GM10248 (cell line): ENCODE measurements at places on chromosomes 16 and 17.

- peak; percentile 18 for DNase-seq
These were observed 308.9 kb upstream of the DYNLRB2 start for GRCh38 chr16:80231888-80232287.

DNA sequence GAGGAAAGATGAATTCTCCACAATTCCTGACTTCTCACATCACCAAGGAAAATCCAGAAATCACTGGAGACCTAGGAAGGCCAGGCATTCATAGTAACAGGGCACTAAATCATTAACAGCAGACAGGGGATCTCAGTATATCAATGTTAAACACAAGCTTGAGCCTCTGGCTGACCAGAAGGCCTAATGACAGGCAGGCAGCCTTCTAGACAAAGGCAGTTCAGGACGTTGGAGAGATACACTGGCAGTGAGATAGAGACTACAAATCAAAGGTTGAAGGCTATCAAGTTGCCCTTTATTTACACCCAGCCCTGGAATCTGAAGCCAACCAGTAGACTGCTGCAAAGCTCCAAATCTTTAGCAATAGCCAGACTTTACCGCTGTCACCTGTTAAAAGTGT is 422.8 kb upstream of the CCL2 start:
- no peak for DNase-seq

DNA sequence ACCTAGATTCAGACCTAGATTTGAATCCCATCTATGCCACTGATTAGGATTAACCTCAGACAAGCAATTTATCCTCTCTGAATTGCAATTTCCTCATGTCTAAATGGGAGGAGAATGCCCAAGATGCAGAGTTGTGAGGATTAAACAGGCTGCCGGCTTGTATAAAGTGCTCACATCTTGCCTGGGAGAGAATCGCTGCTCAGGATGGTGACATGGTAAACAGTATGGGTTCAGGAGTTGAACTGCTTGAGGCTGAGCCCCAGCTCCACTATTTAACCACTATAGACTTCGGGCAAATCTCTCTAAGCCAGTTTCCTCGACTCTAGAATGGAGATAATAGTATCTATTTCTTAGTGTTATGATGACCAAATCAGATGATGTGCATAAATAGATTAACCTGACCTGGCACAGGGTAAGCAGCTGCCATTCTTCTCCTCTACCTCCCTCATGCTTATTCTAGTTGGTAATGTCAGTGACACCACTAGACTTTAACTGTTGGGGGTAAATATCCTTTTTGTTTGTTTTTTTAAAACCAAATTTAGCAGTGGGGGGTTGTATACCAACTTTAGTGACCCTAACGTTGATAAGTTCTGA is 732 bp upstream of the RPL27 start:
- no peak for DNase-seq

GRCh38 chr17:80359422-80360110 is 55.4 kb upstream of the ENDOV start:
- no peak for DNase-seq

- DNase-seq: no peak
These were observed 16.4 kb downstream of the CDK5RAP3 start for GRCh38 chr17:47987240-47987835.

GRCh38 chr17:38598536-38598935 is 7.2 kb downstream of the SRCIN1 start:
- DNase-seq: peak; percentile 58

DNA sequence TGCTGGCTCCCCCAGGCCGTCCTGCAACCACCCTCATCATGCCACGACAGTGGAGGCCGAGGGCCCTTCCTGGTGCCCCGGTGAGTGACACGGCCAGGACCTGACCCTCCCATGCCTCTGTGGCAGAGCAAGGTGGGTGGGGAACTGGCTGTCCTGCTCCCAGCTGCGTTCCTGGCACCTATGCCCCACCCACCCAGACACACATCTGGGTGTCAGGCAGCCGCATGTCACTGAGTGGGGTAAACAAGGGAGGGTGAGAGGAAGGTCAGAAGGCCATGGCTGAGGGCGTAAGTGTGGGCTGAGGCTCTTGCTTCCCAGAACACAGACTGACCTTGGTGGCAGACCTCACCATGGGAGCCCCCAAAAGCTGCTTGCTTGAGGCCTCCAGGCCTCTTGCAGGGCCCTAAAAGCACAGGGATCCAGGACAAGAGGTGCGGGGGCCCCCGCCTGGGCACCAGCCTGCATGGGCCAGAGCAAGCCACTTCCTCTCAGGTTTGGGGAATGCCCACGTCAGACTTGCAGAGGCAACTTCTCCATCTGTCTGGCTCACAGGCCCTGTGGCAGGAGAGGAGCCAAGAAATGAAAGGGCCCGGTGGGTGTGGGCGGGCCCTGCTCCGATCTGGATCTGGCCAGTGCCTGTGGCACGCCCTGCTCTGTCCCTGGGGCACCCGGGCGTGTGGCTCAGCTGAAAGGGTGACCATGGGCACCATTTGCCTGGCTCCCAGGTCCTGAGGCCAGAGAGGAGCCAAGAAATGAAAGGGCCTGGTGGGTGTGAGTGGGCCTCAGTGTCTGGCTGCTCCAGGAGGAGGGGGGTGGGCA is 3.9 kb upstream of the CCDC57 start:
- peak; percentile 61 for DNase-seq

GRCh38 chr16:68902003-68902968 is 59.0 kb downstream of the TANGO6 start:
- DNase-seq: peak; percentile 29

DNA sequence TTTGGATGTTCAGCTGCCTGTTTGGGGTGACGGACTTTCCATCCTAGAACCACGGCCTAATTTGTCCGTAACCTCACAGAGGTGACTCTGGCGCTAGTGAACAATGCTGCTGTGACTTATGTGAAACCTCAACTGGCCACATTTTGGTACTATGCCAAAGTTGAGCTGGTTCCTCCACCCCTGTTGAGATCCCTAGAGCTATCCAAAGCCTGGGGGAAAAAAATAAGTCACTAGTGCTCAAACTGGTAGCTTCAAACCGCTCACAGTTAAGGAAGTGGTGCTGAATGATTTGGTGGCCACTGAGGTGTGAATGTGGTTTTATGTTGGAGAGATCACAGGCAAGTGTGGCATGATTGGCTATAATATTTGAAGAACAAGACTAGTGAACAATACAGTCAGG is 11.3 kb upstream of the TUBG2 start:
- no peak for DNase-seq

DNA sequence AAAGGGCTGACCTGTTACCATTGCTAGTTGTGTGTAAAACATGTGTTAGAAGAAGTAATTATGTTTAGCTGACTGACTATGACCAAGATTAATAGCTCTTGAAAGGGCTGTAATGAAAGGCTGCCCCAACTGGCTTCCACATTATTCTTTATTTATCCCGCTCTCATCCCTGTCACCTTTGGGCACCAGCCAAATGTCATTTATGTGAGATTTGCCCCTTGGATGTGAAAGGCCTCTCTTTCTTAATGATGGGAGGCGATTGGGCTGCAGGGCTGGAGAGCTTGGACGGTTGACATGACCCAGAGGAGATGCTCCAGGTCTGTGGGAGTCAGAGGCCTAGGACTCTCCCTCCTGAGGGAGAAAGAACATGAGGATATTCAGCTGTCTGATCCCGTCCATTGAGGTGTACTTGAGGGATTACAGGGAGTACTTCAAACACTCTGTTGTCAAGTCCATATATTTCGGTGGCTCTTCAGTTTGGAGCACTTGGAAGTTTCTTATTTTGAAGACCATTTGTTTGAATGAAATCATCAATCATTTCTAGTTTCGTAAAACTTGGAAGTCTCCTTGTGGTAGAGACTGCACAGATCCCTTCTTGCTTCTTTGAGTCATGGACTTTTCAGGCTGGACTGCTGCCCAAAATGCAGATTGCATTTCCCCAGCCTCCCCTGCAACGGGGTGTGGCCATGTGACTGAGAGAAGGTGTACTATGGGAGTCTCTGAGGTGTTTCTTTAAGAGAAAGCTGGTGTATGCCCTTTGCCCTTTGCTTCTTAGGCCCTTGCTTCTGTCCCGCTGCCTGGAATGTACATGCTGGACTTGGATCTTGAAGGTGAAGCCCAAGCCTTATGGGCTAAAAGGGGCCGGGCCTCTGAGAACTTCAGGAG is 51.3 kb downstream of the FTO start:
- DNase-seq: no peak

DNA sequence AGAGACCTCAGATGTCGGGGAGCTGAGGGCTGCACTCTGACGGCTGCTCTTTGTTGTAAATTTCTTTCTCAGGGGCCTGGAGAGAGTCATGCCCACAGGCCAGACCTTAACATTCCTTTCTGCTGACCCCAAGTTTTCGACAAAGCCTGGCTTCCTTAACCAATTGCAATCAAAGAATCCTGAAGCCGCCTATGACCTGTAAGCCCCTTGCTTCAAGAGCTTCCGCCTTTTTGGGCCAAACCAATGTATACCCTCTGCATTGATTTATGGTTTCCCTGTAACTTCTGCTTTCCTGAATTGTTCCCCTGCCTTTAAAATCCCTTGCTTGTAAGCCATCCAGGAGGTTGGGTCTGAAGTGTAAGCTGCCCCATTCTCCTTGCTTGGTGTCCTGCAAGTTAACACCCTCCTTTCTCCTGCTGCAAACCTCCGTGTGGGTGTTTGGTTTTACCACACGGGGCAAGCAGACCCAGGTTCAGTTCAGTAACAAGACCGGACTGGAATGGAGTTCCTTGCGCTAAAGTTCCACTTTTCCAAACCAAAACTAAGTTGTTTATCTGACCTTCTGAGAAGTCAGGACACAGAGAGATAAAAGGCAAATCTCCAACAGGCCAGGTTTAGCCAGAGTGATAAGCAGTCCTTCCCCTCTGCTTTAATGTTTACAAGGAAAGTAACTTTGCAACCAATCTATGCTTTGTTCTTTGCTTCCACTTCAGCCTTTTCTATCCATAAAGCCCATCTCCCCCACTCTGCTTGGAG is 141.6 kb downstream of the KCNJ12 start:
- DNase-seq: no peak

- peak; percentile 81 for DNase-seq
These were observed 300.6 kb downstream of the SOX9 start for GRCh38 chr17:72421128-72422092.

DNA sequence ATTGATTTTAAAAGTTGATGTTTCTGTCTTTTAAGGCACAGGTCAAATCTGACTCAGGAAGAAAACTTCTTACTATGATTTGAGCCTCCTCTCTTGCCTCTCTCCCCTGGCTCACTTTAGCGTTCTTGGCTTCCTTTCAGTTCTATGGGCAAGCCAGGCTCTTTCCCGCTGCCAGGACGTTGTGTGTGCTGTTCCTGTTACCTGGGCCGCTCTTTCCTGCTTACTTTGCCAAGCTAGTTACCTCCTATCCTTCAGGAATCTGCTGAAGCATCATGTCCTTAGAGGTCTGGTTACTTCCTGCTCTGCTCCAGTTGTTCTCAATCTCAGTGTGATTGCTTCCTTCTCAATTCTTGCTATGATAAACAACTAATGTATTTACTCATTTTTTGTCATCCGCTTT is 1108.5 kb upstream of the EEF2KMT start:
- DNase-seq: no peak

DNA sequence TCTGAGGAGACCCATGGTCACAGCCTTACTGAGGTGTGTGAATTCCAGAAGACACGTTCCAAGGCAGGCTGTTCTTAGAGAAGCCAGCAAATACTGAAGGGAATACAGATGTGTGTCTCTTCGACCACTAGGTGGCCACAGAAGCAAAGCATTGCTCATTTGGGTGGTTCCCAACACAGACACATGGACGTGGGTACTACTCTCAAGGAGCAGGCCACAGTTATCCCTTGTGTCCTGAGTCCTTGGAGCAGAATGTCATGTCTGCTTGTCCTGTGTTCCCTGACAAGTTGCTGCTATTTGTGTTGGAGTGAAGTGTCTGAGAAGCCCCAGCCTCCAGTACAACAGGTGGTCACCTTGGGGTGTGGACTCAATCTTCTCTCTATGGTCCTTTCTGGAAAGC is 30.3 kb downstream of the HMOX2 start:
- peak; percentile 79 for DNase-seq

DNA sequence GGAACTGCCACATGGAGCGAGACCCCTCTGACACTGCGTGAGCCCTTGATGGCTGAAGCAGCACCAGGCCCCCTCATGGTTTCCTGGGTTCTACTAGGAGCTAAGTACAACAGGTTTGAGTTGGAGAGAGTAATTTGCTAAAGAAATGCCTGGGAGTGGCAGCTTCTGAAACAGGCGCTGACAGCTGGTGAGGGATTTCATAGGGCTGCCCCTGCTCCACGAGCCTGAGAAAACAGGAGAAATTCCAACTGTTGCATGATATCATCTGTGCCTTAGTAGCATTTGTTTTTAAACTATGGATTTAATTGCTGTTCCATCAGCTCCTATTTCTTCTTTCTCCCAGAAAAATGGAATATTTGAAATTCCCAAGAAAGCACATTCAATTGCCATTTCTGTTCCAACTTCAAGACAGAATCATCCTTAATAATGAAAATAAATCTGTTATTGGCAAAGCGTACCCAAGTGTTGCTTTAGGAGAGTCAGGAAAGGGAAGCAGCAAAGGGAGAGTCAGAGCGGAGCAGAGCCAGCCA is 78.8 kb upstream of the ANKFN1 start:
- DNase-seq: no peak

DNA sequence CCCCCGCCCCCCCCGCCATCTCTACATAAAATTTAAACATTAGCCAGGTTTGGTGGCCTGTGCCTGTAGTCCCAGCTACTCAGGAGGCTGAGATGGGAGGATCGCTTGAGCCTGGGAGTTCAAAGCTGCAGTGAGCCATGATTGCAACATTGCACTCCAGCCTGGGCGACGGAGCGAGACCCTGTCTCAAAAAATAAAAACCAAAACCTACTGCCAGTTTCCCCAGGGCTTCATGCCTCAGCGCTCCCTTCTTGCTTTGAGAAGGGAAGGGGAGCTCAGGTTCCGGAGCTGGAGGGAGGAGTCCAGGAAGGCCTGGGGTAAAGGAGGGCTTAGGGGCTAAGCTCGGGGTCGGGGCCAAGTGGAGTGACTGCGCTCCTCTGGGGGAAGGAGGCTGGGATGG is 20.5 kb downstream of the PLCD3 start:
- DNase-seq: no peak

GRCh38 chr16:70685061-70685937 is 554 bp downstream of the MTSS2 start:
- no peak for DNase-seq

DNA sequence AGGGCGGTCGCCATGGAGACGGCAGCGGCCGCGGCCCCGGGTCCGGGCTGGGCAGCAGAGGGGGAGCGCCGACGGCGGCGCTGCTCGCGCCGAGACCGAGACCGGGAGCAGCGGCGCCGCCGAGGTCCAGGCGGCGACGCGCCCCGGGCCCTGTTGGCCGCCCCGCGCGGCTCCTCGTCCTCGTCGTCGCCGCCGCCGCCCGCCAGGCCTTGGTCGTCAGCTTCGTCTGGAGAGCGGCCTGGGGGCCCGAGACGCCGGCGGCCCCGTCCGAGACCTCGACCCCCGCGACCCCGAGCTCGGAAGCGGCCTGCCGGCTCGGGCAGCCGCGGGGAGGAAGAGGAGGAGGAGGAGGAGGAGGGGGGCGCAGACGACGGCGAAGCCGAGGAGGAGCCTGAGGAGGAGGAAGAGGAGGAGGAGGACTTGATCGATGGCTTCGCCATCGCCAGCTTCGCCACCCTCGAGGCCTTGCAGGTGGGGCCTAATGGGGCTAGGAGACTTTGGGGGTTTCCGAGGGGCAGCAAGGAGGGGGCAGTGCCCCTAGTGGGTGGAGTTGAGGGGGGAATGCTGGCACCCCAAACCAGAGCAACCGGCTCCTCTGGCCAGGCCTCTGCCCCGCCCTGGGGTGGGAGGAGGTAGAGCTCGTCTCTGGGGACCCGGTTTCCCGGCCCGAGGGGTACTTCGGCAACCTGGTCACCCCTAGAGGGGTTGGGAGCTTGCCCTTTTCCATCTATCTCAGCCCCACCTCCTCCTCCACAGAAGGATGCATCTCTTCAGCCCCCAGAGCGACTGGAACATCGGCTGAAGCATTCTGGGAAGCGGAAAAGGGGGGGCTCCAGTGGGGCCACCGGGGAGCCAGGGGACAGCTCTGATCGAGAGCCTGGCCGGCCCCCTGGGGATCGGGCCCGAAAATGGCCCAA is 1.5 kb downstream of the FBRS start:
- no peak for DNase-seq
